ENCODE measurements at places on chromosomes 6 and 20. TPM values are rescaled to one million over a fixed set of nuclear protein-coding genes. Genes with fewer than 3 reads are reported as not detected.

Gene MYH7B
- 0.45 TPM for total RNA-seq

DNA sequence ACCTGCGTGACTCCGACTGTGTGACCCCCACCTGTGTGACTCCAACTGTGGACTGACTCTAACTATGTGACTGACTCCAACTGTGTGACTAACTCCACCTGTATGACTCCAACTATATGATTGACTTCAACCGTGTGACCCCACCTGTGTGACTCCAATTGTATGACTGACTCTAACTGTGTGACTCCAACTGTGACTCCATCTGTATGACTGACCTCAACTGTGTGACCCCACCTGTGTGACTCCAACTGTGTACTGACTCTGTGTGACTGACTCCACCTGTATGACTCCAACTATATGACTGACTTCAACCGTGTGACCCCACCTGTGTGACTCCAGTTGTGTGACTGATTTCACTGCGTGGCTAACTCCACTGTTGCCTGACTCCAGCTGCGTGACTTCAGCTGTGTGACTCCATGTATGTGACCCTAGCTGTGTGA lies 38.6 kb downstream of the SYNJ2 start:
- no peak for DNase-seq

DNA sequence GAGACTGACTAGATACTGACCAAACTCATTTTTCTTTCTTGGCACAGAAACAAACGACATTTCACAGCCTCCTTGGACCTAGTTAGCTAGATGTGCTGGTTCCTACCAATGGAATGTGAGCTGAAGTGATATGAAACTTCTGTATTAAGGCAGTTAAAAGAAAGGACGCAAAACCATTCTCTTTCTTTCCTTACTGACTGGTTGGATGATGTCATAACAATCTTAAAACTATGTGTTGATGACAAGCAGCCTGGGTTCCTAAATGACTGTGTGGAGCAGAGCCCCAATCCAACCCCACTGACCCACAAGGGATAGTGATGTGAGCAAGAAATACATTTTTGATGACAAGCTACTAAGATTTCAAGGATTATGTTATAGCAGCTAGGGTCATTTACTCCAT lies 35.6 kb downstream of the CEP162 start:
- DNase-seq: no peak

DNA sequence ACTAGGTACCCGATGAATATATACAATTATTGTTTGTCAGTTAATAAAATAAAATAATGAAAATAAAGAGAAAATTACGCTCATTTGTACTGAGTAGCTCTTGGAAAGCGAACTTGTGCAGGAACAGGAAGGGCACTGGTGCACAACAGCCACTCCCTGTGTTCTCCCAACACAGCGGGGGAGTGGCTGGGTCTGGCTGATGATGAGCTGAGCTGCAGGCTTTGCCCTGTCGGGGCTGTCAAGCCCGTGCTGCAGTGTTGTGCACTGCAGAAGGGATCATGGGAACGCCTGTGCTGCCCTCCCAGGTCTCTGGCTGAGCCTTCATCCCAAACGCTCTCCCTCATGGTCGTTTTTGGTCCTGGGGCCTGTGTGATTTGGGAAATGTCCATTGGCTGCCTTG lies 131.7 kb upstream of the MAP3K4 start:
- DNase-seq: no peak

Gene GRIK2
- total RNA-seq: 0.10 TPM

Gene HTR1E
- total RNA-seq: not detected

Gene FUCA2
- total RNA-seq: 36.0 TPM

GRCh38 chr6:17012421-17013225 lies 89.2 kb upstream of the STMND1 start:
- no peak for DNase-seq

- no peak for DNase-seq
Observed at GRCh38 chr6:110547266-110547964, 71.0 kb upstream of the SLC22A16 start.

DNA sequence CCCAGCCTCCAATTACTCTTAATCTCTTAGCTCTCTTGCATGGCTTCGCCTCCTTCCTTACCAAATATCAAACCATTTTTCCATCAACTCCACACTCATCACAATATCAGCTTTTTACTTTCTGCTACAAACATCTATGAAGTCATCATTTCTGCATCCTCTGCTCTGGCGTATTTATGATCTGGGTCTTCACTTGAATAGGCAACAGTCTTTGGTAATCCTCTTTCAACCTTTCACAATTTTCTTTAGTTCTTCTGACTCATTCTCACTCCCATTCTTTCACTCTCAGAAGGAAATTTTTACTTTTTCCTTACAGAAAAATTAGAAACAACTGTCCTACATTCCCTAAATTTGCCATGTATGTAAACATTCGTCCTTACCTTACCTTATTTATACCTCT lies 522.4 kb downstream of the HDGFL1 start:
- DNase-seq: no peak

All from left lobe of liver (tissue), 2 donors.